ENCODE measurements at places on chromosomes 13 and 19. TPM values are rescaled to one million over a fixed set of nuclear protein-coding genes. Genes with fewer than 3 reads are reported as not detected.

The SRRM5 gene
- total RNA-seq, result not detected

DNA sequence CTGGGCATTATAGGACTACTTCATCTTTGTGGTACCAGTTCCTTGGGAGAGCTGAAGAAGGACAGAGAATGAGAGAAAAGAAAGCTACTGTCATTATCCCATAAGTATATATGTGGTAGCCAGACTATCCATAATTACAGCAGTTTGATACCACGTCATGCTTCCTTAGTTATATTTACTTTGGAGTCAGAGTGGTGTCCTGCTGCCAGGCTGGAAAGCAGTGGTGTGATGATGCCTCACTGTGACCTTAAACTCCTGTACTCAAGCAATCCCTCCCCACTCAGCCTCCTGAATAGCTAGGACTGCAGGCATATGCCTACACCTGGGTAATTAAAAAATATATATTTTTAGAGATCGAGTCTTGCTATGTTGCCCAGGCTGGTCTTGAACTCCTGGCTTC, 57.8 kb downstream of the WTIP start:
- DNase-seq, result no peak

GRCh38 chr19:2533686-2534422, 57.9 kb downstream of the GADD45B start:
- no peak for DNase-seq

The CKM gene
- total RNA-seq, result not detected

The BICRA gene
- 12.1 TPM for total RNA-seq
